Nucleus accumbens (tissue), 56 donors: ENCODE measurements at places on chromosomes 3 and 15.

- no peak for DNase-seq
Measured at GRCh38 chr3:48013288-48013980, 2.8 kb downstream of the MAP4 start.

DNA sequence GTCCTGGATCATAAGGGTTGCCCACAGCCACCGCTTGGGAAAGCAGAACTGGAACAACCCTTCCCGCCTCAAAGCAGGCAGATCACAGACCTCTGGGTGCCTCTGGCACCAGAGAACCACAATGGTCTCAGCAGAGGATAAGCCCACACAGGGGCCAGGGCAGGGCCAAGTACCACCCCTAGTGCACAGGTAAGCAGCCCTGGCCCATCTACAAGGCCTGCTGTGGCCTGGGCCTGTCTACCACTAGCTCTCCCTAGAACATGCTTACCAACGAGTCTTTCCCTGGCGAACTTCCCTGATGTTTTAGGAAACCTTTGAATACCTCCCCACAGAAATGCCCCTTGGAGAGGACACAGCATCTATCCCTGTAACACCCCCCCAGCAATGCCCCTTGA is 28.3 kb downstream of the TNK2 start:
- no peak for DNase-seq

DNA sequence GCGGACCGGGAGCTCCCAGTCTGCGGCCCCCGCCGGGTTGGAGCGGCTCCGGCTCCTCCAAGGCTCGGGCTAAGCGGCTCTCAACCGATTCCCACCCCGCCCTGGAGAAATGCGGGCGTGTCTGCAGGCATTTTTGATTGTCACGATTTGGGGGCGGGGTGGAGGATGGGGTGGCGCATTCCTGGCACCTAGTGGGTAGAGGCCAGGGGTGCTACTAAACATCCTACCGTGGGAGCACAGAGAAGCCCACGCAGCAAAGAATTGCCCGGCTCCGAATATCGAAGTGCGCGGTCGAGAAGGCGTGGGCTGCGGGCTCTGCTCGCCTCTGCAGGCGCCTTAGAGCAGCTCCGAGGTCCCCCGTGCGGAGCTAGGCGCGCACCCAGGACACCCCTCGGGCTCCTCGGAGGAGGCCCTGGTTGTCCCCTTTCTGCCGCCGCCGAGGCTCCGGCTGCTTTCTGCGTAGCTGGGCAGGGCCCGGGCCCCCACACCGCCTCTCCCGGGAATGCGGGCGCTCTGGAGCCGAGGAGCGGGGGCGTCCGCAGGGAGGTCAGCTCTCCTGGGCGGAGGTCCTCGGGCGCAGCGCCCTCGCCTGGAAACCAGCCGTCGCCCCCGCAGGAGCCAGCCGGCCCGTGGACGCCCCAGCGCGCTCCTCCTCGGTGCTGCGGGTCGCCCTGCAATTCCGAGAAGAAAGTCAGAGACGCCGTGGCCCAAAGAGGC is 16.5 kb upstream of the LAMP3 start:
- peak; percentile 52 for DNase-seq

DNA sequence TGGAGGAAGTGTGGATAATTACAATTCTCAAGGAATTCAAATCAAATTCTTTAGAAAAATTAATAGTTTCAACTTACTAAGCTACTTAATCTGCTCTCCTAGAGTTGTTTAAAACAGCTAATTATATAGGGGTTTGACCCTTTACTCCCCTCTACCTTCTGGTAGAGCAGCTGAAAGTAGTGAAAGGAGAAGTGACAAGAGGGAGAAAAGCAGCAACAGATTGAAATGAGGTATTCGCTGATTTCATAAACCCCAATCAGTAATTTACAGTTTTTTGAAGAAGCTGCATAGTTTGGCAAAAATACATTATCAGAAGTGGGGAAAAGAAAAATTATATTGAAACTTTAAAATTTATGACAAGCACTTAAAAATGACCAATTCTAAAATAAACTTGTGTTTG is 52.8 kb downstream of the ZMAT3 start:
- DNase-seq = no peak

GRCh38 chr15:83012076-83012426 is 612 bp upstream of the C15orf40 start:
- DNase-seq = no peak

DNA sequence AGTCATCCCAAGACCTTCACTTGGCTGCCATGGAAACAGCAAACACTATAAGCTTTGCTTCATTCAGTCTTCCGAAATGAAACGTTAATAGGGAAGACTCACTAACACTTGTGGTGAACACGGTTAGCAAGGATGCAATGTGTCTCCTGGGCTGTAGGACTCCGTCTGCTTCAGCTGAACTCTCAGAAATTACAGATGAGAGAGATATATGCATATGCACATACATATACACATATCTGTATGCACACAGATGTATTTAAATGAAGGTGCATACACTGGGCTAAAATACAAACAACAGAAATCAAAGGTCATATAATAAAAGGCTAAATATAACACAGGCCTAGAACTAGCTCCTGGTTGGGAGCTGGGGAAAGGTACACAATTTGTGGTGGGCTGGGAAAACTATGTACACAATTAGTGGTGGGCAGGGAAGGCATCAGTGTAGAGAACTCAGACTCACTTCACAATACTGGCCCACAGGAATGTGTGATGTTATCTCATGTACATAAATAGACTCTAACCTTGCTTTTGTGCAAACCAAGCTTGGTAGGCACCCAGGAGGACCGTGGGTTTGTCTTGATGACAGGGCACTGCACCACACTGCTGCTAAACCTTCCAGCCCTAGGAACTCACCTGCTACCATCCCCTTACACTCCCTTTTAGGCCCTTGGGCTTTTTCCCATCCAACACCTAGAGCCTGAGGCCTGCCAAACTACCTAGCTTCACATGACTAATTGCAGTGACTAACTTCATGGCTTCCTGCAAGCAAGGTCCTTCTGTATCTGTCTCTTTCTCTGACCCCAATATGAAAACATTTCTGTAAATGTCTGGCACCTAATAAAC is 873.1 kb downstream of the NSUN3 start:
- DNase-seq = no peak

DNA sequence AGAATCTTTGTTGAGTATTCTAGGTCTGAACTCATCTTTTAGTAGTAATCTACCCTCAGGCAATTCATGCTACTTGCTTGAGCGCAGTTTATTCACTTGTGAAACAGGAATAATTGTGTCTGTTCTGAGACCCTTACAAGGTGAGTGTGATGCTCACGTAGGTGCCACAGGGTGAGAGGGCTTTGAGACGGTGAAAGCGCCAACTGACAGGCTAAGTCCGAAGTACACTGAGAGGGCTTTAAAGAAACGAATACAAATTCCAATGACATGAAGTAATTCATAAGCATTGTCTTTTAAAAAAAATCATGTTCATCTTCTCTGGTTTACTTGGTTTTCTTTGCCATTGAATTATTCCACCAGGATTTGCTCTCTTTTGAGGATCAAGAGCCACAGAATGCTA is 393.7 kb upstream of the RGMA start:
- no peak for DNase-seq

GRCh38 chr3:43996379-43997301 is 245.0 kb upstream of the TOPAZ1 start:
- DNase-seq = peak; percentile 51

- DNase-seq = no peak
Measured at GRCh38 chr3:128312271-128312670, 154.4 kb downstream of the DNAJB8 start.

GRCh38 chr15:32852771-32853170 is 135.0 kb downstream of the GREM1 start:
- no peak for DNase-seq

DNA sequence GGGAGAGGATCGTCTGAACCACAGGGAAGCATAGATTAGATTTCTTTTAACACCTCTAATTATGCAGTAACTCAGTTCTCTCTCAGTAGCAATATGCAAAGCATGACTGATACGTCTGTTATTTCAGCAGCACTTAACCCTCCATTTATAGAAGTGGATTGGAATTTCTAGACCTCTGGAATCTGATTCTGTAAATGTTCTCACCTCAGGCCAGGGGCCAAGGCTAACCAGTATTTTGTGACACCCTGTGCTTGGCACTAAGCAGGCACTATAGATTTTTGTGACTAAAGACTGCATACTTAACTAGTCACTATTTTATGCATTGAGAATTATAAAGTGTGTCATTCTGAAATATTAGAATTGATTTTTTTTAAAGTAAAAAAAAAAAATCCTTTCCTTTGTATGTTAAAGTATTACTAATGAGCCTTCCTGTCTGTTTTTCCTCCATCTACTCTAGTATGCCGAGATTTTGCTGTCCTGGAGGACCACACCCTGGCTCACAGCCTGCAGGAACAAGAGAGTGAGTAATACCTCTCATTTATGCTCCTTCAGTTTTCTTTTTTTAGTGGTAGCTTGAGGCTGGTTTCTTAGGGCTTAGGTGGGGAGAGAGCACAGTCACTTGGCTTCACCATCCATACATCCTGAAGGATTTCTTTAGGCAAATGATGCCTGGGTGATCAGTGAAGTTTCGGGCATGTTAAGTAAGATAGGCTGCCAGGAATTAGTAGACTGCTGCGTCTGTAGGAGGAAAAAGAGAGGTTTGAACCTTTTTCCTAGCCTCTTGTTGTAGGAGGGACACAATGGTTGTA is 26.5 kb upstream of the UTS2B start:
- DNase-seq = no peak

- no peak for DNase-seq
Measured at GRCh38 chr3:110569073-110569472, 502.5 kb upstream of the NECTIN3 start.

DNA sequence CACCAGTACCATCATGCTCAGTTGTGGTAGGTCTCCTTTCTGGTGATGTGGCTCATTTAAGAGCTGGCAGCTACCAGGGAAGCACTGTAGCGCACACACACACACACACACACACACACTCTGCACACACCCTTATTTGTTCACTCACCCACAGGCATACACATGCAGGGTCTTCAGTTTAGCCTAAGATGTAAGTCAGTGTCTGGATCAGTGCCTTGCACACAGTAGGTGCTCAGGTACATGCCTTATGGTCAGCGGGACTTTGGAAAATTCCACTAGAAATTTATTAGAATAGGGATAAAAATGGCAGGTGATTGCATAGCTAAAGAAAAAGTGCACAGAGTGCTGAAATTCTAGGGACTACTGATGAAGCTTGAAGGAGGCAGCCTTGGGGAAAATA is 23.6 kb downstream of the XYLB start:
- no peak for DNase-seq

DNA sequence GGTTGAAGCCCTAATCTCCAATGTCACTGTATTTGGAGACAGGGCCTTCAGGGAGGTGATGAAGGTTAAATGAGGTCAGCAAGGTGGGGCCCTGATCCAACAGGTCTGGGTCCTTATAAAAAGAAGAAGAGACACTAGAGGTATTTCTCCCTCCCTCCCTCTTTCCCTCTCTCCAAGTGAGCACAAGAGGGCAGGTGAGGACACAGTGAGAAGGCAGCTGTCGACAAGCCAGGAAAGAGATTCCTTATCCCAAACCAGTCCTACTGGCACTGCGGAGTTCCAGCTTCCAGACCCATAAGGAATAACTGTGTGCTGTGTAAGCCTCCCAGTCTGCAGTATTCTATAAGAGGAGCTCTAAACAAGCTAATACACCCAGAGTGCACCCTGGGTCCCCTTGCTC is 134.7 kb downstream of the ADAMTS17 start:
- no peak for DNase-seq

- DNase-seq = no peak
Measured at GRCh38 chr3:103127737-103128136, 692.9 kb downstream of the ZPLD1 start.

GRCh38 chr3:2148561-2149340 is 50.1 kb downstream of the CNTN4 start:
- no peak for DNase-seq

GRCh38 chr15:75049392-75049791 is 26.0 kb downstream of the PPCDC start:
- peak; percentile 21 for DNase-seq

GRCh38 chr15:99734575-99734974 is 1.3 kb upstream of the LYSMD4 start:
- DNase-seq = no peak

GRCh38 chr15:55863911-55864310 is 121.0 kb upstream of the PRTG start:
- no peak for DNase-seq

- no peak for DNase-seq
Measured at GRCh38 chr15:65329288-65329983, 25.0 kb downstream of the RNU5B-1 start.

DNA sequence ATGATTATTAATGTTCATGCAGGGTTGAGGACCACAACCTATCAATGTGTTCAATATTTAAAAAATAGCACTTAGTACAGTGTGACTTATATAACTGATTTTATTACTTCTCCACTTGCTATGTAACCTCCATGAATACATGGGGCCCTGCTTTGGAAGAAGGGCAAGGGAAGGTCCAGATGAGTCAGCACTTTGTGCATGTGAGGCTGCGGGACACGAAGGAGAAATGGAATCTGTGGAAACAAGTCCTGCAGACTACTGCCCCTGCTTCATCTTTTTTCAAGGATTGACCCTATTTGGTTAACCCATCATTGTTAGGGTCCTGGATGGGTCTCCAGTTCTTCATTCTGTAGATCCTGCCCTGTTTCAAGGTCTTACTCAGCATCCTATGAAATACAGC is 1.6 kb downstream of the NXPE3 start:
- peak; percentile 29 for DNase-seq

- no peak for DNase-seq
Measured at GRCh38 chr3:147397875-147398812, 8.2 kb downstream of the ZIC4 start.

DNA sequence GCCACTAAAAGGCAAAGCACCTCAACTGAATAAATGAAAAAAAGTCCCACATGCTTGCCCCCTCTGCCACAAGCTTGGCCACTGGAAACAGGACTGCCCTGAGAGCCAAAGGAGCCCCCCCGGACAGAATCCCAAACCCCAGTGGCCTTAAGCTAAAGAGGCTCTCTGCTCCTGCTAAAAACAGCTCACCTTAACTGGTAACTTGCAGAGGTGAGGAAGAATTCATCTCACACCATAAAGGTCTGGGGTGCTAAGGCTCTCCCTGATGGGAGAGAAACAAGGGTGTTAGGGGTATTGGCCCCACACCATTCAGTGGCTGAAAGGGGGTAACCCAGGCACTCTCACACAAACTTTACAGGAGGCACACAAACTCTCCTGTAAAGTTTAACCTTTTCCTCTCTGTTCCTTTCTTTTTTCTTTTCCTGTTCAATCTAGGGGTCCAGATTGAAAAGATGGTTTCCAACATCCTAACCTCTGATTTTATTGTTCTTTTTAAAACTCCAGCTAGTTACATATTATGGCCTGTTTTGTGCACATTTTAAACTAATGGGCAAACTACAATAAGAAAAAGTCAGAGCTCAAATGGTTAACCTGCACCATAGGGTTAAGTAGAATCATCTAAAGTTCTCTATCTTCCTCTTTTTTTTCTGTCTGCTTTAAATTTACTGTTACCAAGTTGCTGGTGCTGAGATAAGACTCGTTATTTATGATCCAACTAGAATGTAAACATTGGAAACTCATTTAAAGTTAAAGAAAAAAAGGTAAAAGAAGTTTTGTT is 19.9 kb downstream of the TRANK1 start:
- no peak for DNase-seq
